ENCODE measurements at places on chromosomes 7 and 10. TPM values are rescaled to one million over a fixed set of nuclear protein-coding genes. Genes with fewer than 3 reads are reported as not detected.

The DPP6 gene
- total RNA-seq: not detected

The ASAH2B gene
- total RNA-seq: 3.6 TPM

The MACROH2A2 gene
- total RNA-seq: 24.2 TPM

The LRRC61 gene
- total RNA-seq: 0.07 TPM

The DNMBP gene
- total RNA-seq: 40.5 TPM

The CYP3A7 gene
- total RNA-seq: not detected

The LIPJ gene
- total RNA-seq: not detected

The SH2D4B gene
- not detected for total RNA-seq

The GCC1 gene
- total RNA-seq: 15.5 TPM

The HSPA14 gene
- total RNA-seq: 46.5 TPM

The ADAM22 gene
- total RNA-seq: 0.14 TPM

The CALY gene
- not detected for total RNA-seq

The PRKAG2 gene
- total RNA-seq: 38.3 TPM

The ASB15 gene
- not detected for total RNA-seq

The BEND7 gene
- total RNA-seq: 12.0 TPM

The PUS7 gene
- total RNA-seq: 38.7 TPM

The LYZL1 gene
- not detected for total RNA-seq

The TMEM213 gene
- not detected for total RNA-seq

The TMEM130 gene
- 0.50 TPM for total RNA-seq

The PDZD7 gene
- total RNA-seq: 1.2 TPM

The FAM180A gene
- not detected for total RNA-seq
